ENCODE measurements at places on chromosomes 7 and 10.
A peak's percentile ranks its signal among the peaks of the same experiment; 100 is the strongest.

GRCh38 chr7:72925546-72926120 lies 738 bp downstream of the POM121 start:
- no peak for DNase-seq

DNA sequence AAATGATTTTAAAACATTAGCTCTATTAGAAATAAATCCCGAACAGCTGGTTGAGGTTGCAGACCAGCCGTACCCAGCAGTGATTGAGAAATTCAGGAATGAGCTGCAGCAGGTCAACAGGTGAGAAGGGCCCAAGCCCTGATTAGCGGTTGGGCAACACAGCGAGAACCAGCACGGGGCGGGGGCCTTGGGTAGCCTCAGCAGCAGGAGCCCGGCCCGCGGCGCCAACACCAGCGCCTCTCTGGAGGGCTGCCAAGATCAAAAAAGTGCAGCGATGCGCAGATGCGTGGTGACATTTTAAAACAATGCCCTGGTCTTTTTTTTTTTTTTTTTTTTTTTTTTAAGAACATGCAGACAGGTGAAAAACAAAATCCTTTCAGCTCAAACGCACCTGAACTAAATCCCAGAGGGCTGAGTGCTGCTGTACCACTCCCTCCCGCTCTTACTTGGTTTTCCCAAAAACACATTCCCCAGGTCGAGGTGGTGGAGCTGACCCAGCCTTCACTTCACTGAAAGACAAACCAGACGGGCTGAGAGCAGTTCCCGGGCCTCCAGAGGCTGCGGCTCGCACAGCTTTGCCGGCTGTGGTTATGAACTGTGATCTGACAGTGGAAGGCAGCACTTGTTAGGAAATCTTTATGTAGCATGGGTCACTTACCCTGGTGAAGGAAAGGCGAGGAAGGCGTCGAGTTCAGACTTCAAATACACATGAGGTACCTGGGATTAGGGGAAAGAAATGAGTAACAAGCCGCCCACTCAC lies 579.4 kb downstream of the SDK1 start:
- peak; percentile 72 for DNase-seq

DNA sequence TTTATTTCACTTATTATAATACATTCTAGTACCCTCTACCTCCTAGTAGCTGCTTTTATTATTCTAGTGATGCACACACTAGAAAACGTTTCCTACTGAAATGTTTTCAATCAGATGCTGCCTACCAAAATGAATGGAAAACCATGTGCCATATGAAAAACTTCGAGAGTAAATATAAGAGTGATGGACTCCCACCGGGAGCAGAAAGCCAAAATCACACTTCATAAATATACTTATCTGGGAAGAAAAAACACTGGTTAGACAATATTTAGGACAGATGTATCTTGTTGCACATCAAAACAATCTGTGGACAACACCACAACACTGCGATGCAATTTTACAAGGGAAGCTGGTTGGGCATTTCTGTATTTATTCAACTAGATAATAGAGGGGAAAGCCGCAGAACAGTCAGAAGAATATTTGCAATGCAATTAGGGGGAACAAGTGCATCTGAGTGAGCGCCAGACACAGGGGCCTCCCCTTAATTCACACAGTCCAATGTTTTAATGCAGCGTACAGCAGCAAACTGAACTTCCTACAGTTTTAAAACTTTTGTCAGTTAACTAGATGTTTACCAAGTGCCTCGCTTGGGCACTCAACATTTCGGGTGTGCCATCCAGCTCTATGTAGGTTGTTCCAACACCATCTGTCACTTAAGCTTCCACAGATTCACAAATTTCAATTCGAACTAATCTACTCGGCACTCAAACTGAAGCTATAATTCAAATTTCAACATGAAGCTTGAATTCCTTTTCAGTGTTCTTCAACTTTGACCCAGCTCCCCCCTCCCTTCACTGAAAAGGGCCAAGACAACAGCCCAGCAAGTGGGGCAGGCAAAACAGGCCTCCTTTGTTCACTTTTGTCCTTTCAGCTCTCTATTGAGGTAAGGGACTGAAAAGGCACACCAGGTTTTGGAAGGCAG lies 7.4 kb downstream of the NRCAM start:
- peak; percentile 75 for DNase-seq

- DNase-seq: no peak
Measured at GRCh38 chr7:2853147-2853546, 9.0 kb upstream of the GNA12 start.

DNA sequence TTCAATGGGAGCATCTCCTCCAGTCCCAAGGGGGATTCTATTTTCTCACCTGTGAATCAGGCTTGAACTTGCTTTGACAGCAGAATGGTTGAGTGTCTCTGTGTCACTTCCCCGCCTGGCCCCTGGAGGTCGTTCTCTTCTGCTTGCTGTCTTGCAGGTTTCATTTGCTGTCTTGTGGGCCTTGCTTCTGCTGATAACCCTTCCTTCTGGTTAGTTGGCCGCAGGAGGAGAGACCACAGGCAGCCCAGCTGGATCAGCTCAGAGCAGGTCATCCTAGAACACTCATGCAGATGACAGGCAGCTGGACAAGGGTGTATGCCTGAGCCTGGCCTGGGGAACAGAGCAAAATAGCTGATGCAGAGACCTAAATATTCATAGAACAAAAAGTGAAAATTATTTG lies 344.2 kb upstream of the ADARB2 start:
- no peak for DNase-seq

- DNase-seq: no peak
Measured at GRCh38 chr10:69961881-69962745, 90.5 kb upstream of the MACROH2A2 start.

DNA sequence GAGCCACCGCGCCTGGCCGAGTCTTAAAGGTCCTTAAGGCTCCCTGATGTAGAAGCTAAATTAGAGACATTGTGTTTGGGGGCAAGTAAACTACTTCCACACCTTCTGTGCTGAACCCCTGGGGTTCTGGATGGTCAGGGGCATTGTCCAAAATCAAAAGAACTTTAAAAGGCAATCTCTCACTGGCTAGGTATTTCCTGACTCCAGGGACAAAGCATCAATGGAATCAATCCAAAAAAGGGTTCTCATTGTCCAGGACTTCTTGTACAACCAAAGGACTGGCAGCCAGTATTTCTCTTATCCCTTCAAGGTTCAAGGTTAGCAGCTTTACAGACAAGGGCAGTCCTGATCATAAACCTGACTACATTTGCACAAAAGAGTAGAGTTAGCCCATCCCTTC lies 24.0 kb downstream of the SRPK2 start:
- no peak for DNase-seq

DNA sequence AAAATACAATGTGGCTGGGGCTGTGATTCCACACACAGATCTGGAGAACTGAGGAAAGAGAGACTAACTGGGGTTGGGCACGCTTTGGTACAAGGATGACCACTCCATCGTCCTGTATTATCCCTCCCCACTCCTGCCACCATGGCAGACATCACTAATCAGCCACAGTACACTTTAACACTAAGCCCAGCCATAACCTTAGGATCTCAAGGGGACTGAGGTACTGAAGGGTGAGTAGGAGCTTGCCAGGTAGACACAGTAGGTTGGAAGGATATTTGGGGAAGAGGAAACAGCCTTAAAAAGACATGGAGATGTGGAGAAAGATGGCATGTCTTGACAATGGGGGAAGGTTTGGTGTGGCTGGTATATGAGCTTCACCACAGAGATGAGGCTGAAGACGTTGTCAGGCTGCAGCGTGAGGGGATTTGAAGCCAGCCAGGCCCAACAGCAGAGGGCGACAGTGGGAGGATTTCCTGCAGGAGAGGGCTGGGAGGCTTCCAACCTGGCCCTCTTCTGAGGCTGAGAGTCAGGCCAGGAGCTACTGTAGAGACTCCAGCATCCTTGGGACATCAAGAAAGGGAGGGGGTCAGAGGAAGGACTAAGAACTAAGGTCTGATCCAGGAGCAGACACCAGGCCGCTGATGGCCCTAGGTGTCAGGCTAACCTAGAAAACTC lies 58.6 kb upstream of the COL13A1 start:
- DNase-seq: no peak

- DNase-seq: no peak
Measured at GRCh38 chr7:129774359-129774758, 162.8 kb downstream of the NRF1 start.

DNA sequence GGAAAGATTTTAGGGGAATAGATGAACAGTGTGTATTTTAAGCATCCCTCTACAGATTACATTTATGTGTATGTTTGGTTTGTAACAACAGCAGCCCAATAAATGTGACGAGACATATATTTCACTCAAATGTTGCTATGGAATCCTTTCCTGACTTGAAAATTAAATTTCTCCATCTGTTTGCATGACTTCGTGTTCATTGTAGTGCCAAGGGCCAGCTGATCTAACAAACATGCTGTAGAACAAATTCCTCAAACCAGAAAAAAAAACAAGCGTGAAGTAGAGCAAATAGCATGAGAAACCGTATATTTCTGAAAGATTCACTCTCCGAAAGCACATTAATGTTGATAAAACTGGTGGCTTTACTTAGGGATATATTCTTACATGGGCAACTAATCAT lies 87.8 kb downstream of the NRCAM start:
- DNase-seq: peak; percentile 82

- no peak for DNase-seq
Measured at GRCh38 chr10:99993701-99994689, 15.8 kb downstream of the DNMBP start.

DNA sequence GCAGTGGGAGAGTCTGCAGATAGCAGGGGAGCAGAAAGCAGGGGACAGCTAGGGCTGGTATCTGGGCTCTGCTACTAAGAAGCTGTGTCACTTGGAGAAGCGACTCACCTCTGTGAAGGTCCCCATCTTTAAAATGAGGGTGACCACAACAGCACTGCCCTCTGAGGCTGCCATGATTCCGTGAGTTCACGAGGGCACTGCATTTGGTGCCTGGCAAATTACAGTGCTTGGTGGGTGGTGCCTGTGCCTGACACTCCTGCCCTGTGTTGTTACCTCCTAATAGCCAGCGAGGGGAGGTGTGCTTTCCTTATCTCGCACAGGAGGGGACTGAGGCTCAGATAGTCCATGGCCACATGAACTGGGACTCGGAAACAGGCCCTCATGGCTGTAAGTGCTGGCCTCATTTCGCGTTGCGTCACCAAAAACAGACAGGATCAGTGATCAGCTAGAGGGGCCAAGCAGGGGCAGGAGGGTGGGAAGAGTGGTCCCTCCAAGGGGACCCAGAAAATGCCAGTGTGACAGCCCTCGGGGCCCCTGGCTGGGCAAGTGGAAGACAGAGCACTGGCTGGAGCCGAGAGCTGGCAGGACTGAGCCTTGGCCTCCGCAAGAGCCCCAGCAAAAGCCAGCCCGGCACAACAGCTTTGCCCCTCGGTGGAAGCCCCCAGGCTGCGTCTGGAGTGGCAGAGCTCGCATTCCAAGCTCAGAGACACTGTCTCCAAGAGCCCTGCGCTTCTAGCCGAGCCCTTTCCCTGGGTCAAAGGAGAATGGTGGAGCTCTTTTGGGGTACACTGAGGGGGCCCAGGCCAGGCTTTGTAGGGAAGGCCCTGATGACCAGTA lies 17.3 kb upstream of the BNIP3 start:
- DNase-seq: no peak

Measured in NCI-H2081 (cell line).